Prostate gland (tissue), 2 donors: ENCODE measurements at places on chromosomes 3 and 15.
A peak's percentile ranks its signal among the peaks of the same experiment; 100 is the strongest.

DNA sequence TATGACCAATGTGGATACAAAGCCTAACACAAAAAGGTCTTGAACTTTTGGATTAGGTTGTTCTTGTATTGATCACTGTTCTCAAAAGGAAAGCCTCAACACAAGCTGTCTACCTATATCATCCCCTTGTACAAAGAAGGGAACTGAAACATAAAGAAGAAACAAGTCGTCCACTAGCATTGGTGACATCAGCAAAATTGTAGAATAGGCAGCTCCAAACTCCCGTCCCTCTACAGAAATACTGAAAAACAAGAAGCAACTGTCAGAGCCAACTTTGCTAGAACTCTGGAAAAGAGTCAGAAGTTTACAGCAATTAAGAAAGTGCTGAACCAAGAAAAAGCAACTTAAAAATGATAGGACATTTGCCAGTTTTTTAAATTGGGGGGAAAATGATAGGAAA is 7.5 kb upstream of the NR1I2 start:
- no peak for DNase-seq

DNA sequence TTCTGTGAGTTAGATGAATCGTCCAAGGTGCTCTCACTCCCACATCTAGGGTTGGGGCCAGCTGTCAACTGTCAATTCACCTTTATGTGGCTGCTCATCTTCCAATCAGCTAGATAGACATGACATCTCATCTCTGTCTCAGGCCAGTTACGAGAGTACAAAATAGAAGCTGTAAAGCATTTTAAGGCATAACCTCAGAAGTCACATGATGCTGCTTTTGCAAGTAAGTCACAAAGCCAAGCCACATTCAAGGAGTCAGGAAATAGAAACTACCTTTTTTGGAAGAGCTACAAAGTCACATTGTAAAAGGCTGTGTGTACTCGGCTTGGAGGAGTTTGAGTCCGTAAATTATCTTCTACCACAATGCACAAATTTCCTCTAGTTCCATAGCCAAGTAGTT is 5.1 kb upstream of the CCR1 start:
- DNase-seq = no peak

DNA sequence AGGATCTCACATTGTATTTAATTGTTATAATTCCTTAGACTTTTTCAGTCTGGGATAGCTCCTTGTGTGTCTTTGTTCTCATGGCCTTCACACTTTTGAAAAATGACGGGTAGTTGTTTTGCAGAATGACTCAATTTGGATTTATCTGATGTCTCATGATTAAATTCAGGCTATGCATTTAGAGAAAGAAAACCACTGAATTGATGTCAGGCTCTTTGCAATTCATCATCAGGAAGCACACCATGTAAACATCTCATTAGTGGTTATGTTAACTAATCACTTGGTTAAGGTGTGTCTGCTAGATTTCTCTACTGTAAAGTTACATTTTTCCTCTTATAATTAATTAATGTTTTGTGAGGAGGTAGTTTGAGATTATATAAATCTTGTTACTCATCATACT is 8.0 kb upstream of the SLC22A13 start:
- no peak for DNase-seq

GRCh38 chr3:49790626-49791411 is 4.5 kb upstream of the IP6K1 start:
- DNase-seq = no peak

DNA sequence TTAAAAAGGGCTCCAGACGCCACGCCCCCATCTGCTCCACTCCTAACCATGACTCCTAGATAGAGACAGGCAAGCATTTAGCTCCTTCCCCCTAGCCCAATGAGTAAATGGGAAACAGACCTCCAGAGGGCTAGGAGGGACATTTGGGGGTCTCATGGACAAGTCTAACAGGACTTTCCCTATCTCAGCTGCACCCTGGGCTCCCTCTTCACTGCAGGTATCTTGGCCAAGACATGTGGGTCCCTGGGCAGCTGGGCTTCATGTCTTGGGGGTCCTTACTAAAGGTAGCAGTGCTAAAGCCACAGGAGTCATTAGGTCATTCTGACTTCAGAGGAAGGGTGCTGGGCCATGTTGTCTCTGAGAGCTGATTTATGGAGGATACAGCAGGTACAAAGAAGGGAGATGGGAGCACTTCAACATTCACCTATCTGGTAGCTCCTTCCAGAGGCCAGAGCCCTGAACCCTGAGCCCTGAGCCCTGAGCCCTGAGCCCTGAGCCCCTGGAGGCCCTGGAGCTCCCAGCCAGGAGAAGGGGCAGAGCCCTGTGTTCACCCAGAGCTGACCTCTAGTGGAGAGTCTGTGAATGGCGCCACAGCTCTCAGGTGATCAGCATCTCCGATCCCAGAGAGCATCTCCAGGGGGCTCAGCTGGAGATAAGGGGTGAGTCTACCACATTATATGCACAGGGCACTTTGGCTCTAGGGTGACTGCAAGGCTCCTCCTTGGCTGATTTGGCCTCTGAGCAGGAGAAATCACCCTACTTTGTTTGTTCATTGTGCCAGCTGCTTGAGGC is 40.1 kb upstream of the EPHB1 start:
- DNase-seq = peak; percentile 8

DNA sequence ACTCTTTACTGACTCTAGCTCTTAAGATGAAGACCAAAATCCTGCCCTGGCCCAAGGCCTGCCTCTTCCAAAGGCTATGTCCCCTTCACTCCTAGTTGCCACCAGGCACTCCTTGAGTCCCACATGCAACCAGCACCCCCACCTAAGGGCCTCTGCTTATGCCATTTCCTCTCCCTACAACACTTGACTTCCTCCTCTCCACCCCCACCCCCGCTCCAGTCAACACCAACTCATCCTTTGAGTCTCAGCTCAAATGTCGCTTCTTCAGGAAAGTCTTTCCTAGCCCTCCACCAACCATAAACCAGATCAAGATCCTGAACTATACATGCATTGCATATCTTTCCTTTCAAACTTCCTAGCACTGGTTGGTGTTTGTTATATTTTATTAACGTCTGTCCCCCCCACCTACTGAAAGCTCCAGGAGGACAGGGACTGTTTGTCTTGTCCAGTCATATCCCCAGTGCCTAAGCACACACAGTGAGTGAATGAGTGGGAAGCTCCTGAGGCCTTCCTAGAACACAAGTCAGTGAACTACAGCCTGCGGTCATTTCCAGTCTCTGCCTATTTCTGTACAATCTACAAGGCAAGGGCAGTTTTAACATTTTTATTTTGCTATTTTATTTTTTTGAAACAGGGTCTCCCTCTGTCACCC is 7.3 kb downstream of the TBC1D2B start:
- DNase-seq = no peak

GRCh38 chr3:149018247-149018646 is 26.9 kb downstream of the GYG1 start:
- DNase-seq = no peak
